ENCODE measurements at places on chromosomes 7 and 10.

DNA sequence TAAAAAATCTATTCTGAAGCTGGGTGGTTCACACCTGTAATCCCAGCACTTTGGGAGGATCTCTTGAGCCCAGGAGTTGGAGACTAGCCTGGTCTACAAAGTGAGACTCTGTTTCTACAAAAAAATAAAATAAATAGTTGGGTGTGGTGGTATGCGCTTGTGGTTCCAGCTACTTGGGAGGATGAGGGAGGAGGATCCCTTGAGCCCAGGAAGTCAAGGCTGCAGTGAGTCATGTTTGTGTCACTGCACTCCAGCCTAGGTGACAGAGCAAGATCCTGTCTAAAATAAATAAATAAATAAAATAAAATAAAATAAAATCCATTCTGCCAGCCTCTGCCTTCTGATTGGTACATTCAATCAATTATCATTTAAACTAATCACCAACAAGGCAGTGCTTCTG, 17.5 kb downstream of the ZNF33A start:
- DNase-seq, result no peak

DNA sequence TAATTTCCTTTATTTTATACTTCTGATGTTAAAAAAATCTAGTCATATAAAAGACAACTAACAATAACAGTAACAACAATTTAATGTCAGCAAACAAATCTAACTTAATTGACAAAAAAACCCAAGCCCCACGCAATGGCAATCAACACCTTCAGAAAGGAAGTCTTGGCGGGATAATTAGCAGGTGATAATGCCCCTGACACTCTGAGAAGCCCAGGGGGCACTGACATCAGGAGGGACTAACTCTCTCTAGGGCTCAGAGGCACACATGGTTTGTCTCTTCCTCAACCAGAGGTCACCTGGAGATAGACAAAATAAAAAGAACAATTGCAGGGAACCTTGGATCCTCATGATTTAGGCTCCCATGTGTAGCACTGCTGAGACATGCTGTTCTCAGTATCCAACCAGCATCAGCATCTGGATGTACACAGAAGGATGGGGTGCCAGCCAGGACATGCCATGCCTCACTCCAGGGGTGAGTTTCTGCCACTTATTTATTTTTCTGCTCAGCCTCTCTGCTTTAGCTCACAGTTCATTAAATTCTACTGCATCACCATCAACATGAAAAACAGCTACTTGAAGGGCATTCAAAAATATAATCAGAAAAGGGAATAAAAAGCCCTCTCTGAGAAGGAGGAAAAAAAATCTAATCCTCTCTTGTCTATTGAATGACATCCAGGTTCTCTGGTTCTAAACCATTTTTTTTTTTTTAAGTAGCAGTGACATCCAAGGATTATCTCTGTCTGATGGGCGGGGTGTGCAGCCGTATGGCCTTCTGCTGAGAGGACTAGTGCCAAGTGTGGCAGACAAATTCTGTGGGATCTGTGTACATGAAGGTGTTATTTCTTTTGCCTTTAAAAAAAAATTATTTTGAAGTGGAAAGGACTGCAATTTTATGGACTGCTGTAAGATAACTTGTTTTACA, 96.3 kb downstream of the ATXN7L1 start:
- DNase-seq, result peak; percentile 14

- no peak for DNase-seq
Observed at GRCh38 chr7:129493555-129493954, 8.8 kb upstream of the SMKR1 start.

GRCh38 chr7:27162561-27163287, 2.6 kb downstream of the HOXA9 start:
- no peak for DNase-seq
